ENCODE measurements at places on chromosomes 6 and 20.

GRCh38 chr6:18263418-18264218, 712 bp downstream of the DEK start:
- DNase-seq = no peak

GRCh38 chr6:166174031-166174430, 6.4 kb upstream of the TBXT start:
- no peak for DNase-seq

DNA sequence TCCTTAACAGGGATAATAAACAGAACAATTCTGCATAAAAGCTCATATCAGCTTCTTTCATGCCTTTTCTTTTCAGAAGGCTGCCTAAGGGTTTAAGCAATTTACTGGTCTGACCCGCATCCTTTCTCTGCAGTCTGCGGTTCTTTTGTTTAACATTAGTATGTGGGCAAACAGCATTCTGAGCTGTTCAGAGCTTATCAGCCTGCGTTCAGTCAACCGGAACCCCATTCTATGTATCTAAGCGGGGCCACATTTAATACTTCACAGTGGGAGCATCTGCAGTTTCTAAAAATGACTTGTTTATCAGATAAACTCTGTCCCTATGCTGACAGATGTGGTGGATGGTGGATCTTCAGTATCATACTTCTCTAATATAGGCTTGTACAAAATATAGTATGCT, 758.9 kb upstream of the MMS22L start:
- no peak for DNase-seq

- no peak for DNase-seq
These were observed 160.9 kb downstream of the CD83 start for GRCh38 chr6:14278446-14278845.

- no peak for DNase-seq
These were observed 12.0 kb upstream of the SERPINB9 start for GRCh38 chr6:2915150-2915549.

DNA sequence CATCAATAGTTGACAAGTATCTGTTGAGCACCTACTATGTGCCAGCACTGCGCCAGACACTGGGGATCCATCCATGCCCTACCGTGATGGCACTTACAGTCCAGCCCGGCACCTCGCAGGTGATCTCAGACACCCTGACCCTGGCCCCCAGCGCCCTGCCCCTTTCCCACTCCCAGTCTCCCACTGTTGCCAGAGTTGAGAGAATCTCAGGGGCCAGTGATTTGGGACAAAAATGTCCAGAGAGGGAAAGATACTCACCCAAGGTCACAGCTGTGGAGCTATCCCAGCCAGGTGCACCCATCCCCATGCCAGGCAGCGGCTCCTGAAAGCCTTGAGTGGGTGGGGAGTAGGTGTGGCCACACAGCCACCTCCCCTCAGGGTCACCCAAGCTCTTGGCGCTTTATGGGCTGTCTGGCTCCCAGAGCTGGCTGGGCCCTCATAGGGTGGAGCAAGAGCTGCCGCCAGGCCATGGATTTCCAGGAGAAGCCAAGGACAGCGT, 3.3 kb downstream of the PI16 start:
- no peak for DNase-seq

DNA sequence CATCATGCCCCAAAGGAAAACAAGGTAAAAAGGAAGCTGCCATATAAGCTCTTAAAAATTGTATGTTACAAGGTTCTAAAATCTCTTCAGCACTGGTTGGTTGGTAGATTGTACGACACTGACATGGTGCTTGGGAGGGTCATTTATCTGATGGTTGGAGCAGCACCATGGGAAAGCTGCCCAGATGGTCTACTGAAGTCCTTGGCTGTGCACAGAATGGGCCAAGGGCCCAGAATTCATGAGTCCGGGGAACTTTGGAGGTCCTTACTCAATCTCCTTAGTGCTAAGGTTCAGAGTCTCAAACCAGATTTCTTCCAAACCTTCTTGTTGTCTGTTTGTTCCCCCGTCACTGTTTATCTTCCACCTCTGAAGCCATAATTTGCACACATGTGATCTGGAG, 314.4 kb downstream of the ESR1 start:
- DNase-seq = no peak

- DNase-seq = no peak
These were observed 335.4 kb upstream of the SPTLC3 start for GRCh38 chr20:12673352-12673751.

GRCh38 chr6:52417675-52418111, 2.4 kb upstream of the EFHC1 start:
- no peak for DNase-seq

DNA sequence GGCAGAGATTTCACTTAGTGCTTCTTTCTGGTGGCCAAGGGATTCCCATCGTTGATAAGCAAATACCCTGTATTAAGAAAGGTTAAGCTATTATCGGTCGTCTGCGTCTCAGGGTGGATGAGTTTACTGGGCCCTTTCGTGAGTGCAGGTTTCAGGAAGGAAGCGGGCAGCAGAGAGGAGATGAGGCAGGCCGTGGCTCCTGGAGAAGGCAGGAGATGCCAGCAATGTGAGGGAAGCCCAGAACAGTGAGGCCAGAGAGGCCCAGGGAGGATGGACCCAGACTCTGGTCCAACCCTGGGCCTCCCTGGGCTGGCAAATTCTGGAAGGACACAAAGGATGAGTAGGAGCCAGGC, 11.2 kb downstream of the TFEB start:
- no peak for DNase-seq

DNA sequence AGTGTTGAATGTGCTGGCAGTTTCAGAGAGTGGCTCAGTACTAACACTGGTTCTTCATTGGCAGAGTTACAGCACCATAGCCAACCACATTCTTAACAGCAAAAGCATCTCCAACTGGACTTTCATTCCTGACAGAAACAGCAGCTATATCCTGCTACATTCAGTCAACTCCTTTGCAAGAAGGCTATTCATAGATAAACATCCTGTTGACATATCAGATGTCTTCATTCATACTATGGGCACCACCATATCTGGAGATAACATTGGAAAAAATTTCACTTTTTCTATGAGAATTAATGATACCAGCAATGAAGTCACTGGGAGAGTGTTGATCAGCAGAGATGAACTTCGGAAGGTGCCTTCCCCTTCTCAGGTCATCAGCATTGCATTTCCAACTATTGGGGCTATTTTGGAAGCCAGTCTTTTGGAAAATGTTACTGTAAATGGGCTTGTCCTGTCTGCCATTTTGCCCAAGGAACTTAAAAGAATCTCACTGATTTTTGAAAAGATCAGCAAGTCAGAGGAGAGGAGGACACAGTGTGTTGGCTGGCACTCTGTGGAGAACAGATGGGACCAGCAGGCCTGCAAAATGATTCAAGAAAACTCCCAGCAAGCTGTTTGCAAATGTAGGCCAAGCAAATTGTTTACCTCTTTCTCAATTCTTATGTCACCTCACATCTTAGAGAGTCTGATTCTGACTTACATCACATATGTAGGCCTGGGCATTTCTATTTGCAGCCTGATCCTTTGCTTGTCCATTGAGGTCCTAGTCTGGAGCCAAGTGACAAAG, 17.0 kb upstream of the ADGRF4 start:
- no peak for DNase-seq

DNA sequence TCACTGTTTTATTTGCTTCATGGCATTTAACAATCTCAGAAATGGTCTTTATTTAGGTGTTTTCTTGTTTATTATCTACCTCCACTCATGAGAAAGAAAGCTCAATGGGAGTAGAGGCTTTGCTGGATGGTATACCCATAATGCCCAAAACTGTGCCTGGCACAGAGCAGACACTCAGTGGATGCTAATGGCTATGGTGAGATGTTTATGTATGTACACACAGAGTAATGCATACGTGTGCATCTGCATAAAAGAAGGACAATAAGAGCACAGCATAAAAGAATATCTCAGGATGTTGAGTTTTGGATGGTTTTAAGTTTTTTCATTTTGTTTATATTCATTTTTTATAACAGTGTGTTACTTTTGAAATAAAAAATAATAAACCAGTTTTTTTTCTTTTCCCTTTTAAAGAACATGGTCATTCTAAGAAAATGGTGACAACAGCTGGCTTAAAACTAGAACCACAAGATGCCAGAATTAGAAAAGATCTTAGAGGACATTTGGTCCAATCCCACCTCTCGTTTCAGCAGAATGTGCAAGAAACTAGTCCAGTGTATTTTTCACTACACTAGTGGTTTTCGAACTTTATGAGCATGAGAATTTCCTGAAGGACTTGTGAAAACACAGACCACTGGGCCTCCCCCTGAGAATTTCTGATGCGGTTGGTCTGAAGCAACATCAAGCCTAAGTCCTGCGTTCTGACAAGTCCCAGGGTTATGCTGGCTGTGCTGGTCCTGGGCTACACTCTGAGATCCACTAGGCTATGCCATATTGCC, 131.9 kb downstream of the FYN start:
- no peak for DNase-seq

GRCh38 chr6:111745186-111745585, 128.1 kb downstream of the FYN start:
- DNase-seq = no peak

DNA sequence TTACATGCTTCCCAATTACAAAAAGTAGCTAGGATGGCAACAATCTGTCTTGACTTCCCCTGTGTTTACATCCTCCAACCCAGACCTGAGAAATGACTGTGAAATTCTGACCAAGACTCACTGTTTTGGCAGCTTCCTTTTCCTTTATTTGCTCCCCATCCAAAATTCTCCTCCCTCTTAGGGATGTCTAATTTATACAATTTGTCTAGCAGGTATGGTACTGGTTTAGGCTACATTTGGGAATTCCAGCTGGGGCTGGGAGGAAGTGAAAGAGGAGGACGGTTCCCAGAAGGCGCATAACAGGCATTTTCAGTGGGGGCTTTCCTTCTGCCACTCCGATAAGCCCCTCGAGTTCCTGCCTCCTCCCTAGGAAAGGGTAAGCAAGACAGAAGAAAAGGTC, 231.5 kb upstream of the BTBD3 start:
- DNase-seq = no peak

DNA sequence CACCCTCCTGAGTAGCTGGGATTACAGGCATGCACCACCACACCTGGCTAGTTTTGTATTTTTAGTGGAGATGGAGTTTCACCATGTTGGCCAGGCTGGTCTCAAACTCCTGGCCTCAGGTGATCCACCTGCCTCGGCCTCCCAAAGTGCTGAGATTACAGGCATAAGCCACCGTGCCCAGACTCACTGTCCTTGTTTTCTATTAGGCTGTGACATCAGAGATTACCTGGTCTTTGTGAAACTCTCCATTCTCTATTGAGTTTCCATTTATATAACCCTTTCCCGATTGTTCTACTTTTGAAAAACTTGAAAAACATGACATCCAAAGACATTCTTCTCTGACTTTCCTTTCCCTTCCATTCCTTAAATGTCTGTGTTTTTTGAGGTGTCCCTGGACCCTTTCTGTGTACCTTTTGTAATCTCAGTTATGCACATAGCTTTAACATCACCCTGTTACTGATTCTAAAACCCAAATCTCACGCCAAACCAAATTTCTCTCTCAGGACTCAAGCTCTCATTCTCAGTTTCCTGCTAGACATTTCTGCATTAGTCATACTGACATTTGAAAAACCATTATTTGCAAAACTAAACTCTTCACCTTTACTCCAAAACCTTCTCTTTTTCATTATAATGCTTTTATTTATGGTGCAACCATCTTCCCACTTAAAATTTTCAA, 137.0 kb downstream of the KHDC1L start:
- DNase-seq = no peak

- no peak for DNase-seq
These were observed 117.3 kb downstream of the OPRM1 start for GRCh38 chr6:154156135-154156896.

DNA sequence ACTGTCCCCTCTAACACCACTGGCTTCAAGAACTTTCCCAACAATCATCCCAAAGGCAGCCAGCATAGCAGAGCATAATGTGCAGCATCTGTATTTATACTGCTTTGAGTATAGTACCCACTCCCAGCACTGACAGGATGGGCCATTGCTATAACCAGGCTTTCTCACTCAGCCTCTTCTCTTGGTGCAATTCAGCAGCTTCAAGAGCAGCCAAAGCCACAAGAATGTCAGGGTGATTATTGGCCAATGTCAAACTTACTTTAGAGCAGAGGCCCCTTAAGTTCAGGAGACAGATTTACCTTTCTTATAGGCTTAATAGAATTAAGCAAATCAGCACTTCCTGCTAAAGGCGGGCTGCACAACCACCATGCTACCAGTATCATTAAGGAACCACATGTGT, 232.4 kb upstream of the RSPO3 start:
- DNase-seq = peak; percentile 30

GRCh38 chr6:20789162-20789561, 254.9 kb downstream of the CDKAL1 start:
- DNase-seq = no peak

GRCh38 chr20:23048283-23049200, 930 bp downstream of the THBD start:
- DNase-seq = no peak

GRCh38 chr20:61173961-61174725, 77.9 kb upstream of the CDH4 start:
- no peak for DNase-seq

DNA sequence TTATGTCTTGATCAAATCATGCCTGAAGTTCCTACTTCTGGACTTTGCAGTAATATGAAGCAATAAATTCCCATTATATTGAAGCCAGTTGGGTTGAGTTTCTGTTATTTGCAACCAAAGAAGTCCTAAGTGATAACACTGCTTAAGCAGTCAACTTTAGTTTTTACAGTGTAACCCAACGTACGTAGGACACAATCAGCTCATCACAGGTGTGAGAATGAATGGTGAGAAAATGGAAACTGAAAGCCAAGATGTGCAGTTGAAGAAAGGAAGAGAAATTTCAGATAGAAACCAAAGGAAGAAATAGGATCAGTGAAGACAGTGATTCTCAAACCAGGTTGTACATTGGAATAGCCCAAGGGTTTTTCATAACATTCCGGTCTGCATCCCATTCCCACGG, 211.4 kb upstream of the ZFP64 start:
- no peak for DNase-seq

GRCh38 chr6:96537726-96538125, 16.1 kb downstream of the UFL1 start:
- DNase-seq = no peak

DNA sequence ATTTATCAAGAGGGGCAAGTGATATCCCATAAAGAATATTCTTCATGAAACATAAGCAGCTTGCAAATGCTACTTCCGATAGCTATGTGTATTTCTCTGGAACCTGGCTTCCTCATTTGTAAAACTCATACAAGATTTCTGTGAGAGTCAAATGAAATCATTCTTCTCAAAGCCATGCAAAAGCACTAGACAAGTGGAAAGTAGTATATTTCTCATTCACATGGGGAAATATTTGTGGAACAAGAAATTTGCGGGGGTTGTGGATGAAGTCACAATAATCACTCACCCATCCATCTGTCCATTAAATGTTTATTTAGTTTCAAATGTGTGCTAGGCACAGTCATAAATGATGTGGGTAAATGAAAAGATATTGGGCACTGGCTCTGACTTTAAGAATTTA, 150.5 kb downstream of the IPCEF1 start:
- DNase-seq = no peak

DNA sequence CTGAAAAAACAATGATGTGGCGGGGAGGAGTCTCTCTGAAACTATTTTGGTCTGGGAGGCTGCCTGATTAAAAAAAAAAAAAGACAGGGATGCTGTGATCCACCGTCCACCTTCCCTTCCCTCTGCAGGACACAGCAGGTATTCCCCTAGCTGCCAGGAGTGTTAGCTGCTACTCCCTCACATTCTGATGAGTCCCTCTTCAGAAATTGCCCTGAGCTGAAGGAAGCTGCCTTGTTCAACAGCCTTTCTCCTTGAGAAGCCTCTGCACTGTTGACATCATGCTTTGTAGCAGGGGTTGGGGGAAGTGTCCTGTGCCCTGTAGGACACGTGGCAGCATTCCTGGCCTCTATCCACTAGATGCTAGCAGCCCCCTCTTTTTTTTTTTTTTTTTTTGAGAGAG, 71.7 kb upstream of the ZMYND8 start:
- DNase-seq = no peak

- DNase-seq = no peak
These were observed 449 bp downstream of the PFDN6 start for GRCh38 chr6:33289784-33290315.

All from skeletal muscle cell (primary cell).